ENCODE measurements at places on chromosomes 13 and 19. TPM values are rescaled to one million over a fixed set of nuclear protein-coding genes. Genes with fewer than 3 reads are reported as not detected.

GRIN2D gene
- total RNA-seq = 0.98 TPM

LGALS14 gene
- not detected for total RNA-seq

IRGQ gene
- 20.8 TPM for total RNA-seq

BRD4 gene
- total RNA-seq = 14.7 TPM

GPR42 gene
- total RNA-seq = not detected

CEACAM18 gene
- not detected for total RNA-seq

STXBP2 gene
- 49.4 TPM for total RNA-seq

ABCC4 gene
- total RNA-seq = 40.7 TPM

ETV2 gene
- total RNA-seq = not detected

ELOF1 gene
- 49.8 TPM for total RNA-seq

NFIX gene
- not detected for total RNA-seq

ATXN8OS gene
- not detected for total RNA-seq

ZNF491 gene
- 0.17 TPM for total RNA-seq

RASGRP4 gene
- total RNA-seq = not detected

TSKS gene
- total RNA-seq = not detected

CGB1 gene
- total RNA-seq = not detected

ZNF221 gene
- total RNA-seq = 2.5 TPM

ADM5 gene
- total RNA-seq = 1.9 TPM

IL11 gene
- total RNA-seq = 31.0 TPM

ATP4B gene
- total RNA-seq = not detected

ZNF90 gene
- total RNA-seq = 3.6 TPM

CD33 gene
- not detected for total RNA-seq

OR10H1 gene
- not detected for total RNA-seq

ZNF57 gene
- total RNA-seq = 2.7 TPM

CD37 gene
- not detected for total RNA-seq

CRTC1 gene
- 3.0 TPM for total RNA-seq

PMIS2 gene
- total RNA-seq = not detected

IFNL1 gene
- not detected for total RNA-seq

CYP4F8 gene
- total RNA-seq = not detected

HCN2 gene
- 0.22 TPM for total RNA-seq

CEACAM21 gene
- not detected for total RNA-seq

KBTBD6 gene
- 5.6 TPM for total RNA-seq

MRPL54 gene
- 102 TPM for total RNA-seq

DCT gene
- total RNA-seq = not detected

STAP2 gene
- total RNA-seq = 70.8 TPM

LHB gene
- total RNA-seq = 3.6 TPM

UPF1 gene
- 63.7 TPM for total RNA-seq

C19orf33 gene
- total RNA-seq = 305 TPM

ELSPBP1 gene
- not detected for total RNA-seq

RCBTB2 gene
- 2.9 TPM for total RNA-seq

TRPC4 gene
- 7.0 TPM for total RNA-seq

CRYL1 gene
- total RNA-seq = 41.3 TPM

TSHZ3 gene
- 0.12 TPM for total RNA-seq

WDFY2 gene
- 3.5 TPM for total RNA-seq

CLEC17A gene
- total RNA-seq = not detected

MEDAG gene
- total RNA-seq = 0.17 TPM

KIRREL2 gene
- total RNA-seq = not detected

Data from epithelial cell of proximal tubule (primary cell).